ENCODE measurements at places on chromosomes 12 and 14.
A peak's percentile ranks its signal among the peaks of the same experiment; 100 is the strongest.

DNA sequence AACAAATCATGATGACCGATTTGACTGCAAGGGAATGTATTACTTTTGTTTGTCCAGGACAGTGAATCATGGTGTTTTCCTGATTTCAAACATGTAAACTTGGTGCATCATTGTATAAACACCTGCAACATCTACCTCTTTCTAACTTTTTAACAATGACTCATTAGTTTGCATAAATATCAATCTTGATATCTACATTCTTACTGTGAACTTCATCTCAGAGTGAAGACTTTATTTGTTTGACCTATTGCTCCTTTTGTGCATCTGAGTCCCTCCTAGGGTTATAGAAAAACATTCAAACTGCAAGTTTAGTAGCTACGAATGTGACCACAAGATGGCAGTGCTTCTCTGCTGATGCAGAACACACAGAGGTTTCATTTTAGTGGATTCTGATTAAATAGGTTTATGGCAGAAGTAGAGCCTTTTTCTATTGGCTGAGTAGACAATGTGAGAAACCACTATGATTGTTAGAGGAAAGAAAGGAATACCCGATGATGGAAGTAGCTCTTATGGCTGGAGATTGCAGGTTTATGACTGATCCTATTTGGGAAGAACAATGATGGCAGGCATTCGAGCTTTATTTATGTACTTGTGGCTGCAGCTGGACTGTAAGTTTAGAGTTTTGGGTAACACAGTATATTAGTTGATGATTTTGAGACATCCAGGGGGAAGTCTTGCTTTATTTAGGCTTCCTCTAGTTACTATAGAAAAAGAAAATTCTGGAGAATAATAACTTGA is 244.2 kb upstream of the OR4E1 start:
- DNase-seq: peak; percentile 9

DNA sequence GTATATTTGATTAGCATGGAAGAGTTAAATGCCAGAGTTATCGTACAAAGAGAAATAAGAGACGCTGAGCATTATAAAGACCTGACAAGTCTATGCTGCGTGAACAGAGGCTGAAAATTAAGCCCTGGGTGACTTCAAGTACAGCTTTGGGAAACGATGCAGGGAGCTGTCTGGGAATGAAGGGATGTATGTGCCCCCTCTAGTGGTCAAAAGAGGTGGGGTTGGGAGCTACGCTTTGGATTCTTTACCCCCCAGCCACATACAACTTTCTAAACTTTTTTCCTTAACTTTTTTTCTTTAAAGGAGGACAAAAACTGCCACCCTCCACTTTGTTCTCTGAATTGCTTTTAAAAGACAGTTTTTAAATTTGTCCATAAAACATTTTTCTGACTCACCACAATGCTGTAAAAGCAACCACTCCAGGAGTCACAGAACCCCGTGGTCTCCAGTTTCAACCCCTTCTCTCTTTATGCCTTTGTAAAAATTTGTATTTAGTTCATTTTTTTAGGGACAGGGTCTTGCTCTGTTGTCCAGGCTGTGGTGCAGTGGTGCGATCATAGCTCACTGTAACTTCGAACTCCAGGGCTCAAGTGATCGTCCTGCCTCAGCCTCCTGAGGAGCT is 59.4 kb downstream of the ZNF664 start:
- no peak for DNase-seq

DNA sequence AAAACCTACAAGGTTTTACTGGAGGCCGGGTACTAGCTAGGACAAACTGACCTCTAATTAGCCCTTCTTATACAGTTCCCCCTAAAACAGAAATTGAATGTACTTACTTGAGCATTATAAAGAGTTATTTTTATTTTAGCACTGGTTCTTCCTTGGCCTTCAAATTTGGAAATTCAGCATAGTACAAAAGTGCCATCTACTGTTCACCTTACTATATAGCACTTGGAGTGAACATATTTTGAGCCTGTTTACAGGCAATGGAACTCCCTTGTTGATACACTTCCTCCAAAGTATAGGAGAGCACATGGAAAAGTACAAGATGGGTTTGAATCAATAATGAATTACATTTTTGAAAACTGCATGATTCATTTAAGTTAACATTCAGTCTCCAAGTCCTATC is 3.9 kb upstream of the POC1B start:
- DNase-seq: peak; percentile 48

DNA sequence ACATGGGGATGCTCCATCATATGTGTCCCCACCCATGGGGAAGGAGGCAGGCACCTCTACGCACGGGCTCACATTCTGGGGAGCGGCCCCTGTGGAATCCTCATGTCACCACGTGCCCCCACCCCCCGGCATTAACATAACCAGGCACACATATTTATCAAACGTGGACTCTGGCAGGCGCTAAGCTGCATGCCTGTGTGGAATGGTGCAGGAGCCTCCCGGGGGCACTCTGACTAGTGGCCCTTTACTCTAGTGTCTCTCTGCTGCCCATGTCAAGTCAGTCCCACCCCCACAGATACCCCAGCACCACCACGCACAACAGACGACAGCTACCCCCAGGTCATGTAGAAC is 66.1 kb downstream of the CCDC88C start:
- DNase-seq: no peak

GRCh38 chr14:54942913-54943312 is 40.3 kb upstream of the GCH1 start:
- no peak for DNase-seq

All from DMS153 (cell line).